Progenitor cell of endocrine pancreas (in vitro differentiated cells): ENCODE measurements at places on chromosomes 1 and 21. TPM values are rescaled to one million over a fixed set of nuclear protein-coding genes. Genes with fewer than 3 reads are reported as not detected.
A peak's percentile ranks its signal among the peaks of the same experiment; 100 is the strongest.

DNA sequence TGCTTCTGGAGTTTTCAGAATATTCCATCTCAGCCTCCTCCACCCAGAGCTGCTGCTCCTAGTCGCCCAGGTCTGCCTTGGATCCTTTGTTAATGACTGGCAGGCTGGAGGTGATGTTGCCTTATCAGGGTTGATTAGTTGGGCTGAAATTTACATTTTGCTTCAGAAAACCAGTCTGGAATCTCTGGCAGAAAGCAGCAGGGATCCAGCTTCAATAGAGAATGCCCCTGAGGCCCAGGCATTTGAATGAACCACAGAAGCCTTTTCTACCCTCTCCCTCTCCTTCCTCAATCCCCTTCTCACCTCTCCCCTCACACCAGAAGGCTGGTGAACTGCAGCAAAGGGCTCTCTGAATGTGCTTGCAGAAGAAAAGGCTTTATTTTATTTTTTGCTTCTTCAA, 83.2 kb downstream of the PLXNA2 start:
- DNase-seq: no peak

NMNAT1 gene
- total RNA-seq: 10.1 and 11.0 TPM in 2 replicates

GRCh38 chr1:41420860-41421259, 59.6 kb downstream of the FOXO6 start:
- DNase-seq: no peak

RHCE gene
- total RNA-seq: not detected in 2 replicates

- no peak for DNase-seq
Measured at GRCh38 chr1:238485057-238485911, 594.6 kb upstream of the ZP4 start.

DNA sequence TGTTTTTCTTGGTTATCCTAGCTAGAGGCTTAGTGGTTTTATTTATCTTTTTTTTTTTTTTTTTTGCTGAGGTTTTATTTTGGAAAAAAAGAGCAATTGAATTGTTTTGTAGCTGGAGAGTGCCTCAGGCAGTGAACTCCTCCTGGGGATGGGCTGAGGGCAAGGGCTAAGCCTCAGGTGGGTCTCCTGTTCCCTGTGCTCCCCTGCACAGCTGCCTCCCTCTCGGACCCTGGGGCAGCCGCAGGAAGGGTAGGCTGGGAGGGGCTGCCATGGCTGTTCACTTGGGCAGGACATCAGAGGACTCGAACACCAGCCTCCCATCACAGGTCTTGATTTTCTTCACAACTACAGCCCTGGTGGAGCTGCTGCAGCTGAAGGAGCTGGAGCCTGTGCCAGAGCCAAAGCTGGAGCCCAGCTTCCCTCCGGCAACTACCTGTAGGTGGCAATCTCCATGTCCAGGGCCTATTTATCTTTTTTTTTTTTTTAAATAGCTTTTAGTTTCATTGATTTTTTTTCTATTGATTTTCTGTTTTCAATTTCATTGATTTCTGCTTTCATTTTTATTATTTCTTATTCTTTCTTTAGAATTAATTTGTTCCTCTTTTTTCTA, 28.9 kb downstream of the LEPR start:
- no peak for DNase-seq

DNA sequence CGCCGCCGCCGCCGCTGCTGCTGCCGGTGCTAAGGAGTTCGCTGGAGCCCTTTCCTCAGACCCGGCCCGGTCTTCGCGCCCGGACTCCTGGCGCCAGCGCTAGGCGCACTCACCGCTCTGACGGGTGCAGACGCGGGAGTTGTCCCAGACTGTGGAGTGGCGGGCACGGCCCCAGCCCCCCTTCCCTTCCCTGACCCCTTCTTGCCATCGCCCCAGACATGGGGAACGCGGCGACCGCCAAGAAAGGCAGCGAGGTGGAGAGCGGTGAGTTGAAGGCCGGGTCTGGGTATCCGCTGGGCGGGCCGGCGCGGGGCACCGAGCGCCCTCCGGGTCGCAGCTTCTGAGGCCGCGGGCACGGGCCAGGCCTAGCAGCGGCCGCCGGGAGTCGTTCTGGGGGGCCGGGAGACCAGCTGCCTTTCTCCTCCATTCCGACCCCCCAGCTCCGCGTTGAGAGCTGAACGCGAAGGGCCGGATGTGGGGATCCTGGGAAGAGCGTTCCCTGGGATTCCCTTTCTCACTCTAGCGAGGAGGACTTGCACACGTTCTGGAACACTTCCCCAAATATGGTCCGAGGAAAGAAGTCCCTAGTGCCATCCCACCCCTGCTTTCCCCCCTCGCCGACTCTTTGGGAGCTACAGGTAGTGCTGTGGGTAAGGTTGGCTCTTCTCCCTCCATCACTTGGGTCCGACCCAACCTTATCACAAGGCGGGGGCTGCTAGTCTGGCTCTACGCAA, 65.8 kb upstream of the PRKACB start:
- no peak for DNase-seq

LCE1A gene
- not detected in 2 replicates for total RNA-seq

KCNJ6 gene
- 3.3 TPM in 2 replicates for total RNA-seq

- no peak for DNase-seq
Measured at GRCh38 chr1:26999440-26999987, 6.0 kb downstream of the TRNP1 start.

DNA sequence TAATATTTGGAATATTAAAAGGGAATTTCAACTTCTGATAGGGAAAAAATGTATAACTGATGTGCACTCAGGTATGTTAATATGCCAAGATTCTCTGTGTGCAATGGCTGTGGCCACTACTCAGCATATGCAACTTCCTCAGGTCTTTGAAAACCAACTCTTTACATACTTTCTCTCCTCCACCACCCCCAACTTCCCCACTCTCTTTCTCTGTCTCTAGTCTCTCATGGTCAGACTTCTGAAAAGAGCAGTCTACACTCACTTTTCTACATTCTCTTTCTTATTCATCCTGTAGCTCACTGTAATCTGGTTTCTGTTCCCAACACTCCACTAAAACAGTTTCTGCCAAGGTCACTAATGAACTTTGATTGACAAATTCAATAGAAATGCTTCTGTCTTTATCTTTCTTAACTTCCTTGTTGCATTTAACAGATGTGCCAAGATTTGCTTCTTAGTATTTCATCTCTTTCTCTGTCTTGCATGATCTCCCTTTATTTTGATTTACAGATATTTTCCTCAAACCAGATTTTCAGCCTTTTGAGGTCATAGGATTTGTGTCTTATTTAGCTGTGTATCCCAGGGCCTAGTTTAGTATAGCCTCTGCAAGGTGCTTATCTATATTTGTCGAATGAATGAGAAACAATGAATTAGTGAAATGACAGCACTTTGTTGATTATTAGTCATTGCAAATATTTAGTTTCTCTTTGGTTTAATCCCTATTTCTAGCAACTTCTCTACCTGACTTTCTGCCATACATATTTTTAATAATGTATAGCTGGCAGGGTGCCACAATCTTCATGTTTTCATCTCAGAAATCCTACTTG, 168.9 kb downstream of the LMO4 start:
- DNase-seq: no peak

DNA sequence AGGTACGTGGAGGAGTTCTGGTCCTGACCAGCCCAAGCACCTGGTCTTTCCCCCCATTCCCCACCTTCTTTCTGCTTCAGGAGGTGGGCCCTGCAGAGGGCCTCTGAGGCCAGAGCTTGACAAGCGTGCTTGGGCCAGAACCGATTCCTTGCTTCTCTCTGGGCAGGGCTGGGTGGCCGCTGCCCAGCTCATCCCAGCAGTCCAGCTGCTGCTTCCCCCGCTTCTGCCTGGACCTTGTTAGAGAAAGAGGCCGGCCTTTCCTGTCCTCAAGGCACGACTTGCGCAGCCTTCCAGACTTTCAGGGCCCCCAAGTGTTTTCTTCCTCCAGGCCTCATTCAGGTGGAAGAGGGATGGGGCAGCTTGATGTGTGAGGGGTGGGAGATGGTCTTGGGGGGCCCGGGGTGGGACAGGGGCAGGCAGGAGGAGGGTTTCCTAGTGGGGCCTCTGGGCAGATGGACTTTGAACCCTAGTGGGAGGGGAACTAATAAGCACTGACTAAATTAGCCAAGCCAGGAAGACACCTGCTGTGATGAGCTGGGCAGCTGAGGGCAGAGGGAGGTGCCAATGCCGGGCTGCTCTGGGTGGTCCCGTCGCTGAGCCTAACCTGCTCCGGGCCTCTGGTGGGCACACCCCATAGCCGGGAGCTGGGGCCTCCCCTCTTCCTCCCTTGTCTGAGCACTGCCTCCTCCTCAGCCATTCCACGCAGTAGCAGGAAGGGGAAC, 36.5 kb downstream of the ARHGEF10L start:
- DNase-seq: no peak

GRCh38 chr1:100249155-100249536, 488 bp downstream of the DBT start:
- no peak for DNase-seq

GRCh38 chr1:7565099-7565750, 205.9 kb upstream of the VAMP3 start:
- no peak for DNase-seq

HUNK gene
- total RNA-seq: 39.5 and 41.9 TPM in 2 replicates

TNFRSF1B gene
- total RNA-seq: not detected in 2 replicates

GRCh38 chr21:42061195-42061985, 9.7 kb upstream of the UMODL1 start:
- no peak for DNase-seq

DNA sequence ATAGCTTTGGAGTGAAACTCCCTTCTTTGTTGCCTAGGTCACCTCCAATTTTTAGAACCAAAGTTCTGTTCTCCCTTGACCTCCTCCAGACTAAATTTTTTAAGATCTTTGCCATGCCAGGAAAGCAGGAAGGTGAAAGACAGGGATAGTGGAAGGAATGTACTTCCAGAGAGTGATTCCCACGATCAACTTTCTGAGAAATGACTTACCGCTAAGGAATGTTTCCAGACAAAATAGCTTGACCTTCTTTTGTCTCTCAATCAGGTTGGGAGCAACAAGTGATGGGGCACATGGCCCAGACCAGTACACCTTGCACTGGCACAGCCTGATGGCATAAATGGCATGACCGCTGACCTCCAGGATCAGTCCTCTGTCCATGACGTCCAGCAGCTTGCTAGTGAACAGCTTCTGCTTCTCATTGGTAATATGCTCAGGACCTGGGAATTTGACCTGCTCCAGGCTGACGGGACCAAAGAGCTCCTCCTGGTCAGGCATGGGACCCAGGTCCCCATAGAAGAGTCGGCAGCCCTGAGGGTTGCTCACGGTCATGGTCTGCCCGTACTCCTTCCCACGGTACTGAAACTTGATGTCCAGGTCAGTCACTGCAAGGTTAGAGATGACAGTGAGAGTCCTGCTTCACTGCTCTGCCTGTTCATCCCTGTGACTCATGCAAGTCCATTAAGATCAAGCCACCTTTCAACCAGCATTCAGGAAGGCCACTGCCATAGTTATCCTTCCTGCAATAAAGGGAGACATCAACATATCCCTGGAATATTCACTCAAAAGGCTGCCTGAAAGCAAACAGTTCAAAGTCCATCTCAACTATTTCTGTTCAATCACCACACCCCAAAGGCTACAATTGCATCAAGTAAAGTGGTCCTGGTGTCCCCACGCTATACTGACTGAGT, 6.2 kb upstream of the C1orf74 start:
- DNase-seq: no peak

- DNase-seq: peak; percentile 95
Measured at GRCh38 chr1:45750298-45751038, at the start of gene IPP. Gene IPP (minus strand): TSS chr1:45750653. CDS start chr1:45746411, 4,242 bp downstream.

RPF1 gene
- total RNA-seq: 40.5 and 42.6 TPM in 2 replicates

- DNase-seq: no peak
Measured at GRCh38 chr1:16046842-16047241, 3.3 kb downstream of the CLCNKB start.

DNA sequence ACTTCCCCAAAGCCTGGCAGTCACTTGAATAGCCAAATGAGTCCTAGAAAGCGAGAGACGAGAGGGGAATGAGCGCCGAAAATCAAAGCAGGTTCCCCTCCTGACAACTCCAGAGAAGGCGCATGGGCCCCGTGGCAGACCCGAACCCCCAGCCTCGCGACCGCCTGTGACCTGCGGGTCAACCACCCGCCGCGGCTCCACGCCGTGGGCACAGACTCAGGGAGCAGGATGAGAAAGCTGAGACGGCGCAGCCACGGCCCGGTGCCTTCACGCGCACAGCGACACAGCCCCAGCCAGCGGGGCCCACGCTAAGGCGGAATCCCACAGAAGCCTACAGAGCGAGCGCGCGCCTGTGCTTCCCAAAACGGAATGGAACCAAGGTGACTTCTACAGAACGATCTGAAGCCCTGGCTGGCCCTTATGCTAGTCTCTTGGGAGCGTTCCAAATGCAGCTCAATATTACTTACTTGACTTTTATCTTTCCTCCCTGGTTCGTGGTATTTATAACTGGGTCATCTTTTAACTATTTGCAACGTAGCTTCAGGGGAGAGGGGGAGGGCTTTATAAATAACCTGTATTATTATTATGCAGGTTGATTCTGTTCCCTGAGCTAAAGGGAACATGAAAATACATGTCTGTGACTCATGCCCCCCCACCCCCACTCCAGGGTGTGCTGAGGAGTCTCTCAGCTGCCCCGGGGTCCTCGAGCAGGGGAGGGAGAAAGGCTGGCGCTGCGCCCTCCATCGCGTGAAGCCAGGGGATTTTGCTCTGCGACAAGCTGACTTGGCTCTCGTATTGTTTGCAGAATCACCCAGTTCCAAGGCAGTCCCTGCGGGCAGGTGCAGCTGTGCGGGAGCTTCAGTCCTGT, 1.7 kb downstream of the TSPEAR start:
- no peak for DNase-seq

GRCh38 chr1:187067160-187067559, 238.4 kb downstream of the PLA2G4A start:
- DNase-seq: no peak

NBPF4 gene
- not detected in 2 replicates for total RNA-seq

- DNase-seq: no peak
Measured at GRCh38 chr1:207691841-207692240, 46.9 kb downstream of the CR1L start.

DDAH1 gene
- total RNA-seq: 33.4 and 35.5 TPM in 2 replicates

- DNase-seq: no peak
Measured at GRCh38 chr1:177190308-177190970, 19.7 kb downstream of the BRINP2 start.

DNA sequence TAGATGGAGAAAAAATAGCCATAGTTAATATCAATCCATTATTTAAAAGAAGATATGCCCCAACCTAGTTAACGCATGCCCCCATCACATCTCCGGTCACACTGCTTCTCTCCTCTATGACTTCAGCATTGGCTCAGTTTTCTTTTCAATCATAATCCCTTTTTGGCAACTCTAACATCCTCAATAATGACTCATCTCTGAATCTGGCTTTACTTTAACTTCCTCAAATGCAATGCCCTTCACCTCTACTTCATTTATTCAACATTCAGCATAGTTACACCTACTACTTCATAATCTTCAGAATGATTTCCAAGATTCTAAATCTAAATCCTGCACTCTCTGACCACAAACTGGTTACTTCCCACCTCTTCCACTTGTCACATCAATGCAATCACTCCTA, 417.3 kb downstream of the USH2A start:
- DNase-seq: no peak
